ENCODE measurements at places on chromosomes 7 and 10.

GRCh38 chr10:47225928-47226645 lies 73.9 kb upstream of the GDF10 start:
- DNase-seq = no peak

DNA sequence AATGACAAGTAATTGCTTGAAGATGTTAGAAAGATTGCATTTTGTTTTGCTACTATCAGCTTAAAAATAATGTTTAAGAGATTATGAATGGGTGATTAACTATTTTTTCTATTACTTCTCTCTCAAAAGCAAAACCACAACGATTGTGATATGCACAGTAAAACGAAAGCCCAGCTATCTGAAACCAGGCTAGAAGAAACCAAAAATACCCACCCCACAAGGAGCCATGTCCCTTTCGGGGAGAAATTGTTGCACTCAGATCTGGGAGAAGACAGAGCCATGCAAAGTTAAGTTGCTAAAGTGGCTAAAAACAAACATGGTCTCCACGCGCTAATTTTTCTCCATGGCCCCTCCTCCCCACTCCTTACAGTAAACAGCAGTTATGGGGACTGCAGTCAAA lies 173.6 kb downstream of the RPS24 start:
- peak; percentile 29 for DNase-seq

GRCh38 chr7:111274857-111275256 lies 183.9 kb downstream of the LRRN3 start:
- no peak for DNase-seq

- no peak for DNase-seq
These were observed 11.9 kb downstream of the RAB11FIP2 start for GRCh38 chr10:118034791-118035261.

DNA sequence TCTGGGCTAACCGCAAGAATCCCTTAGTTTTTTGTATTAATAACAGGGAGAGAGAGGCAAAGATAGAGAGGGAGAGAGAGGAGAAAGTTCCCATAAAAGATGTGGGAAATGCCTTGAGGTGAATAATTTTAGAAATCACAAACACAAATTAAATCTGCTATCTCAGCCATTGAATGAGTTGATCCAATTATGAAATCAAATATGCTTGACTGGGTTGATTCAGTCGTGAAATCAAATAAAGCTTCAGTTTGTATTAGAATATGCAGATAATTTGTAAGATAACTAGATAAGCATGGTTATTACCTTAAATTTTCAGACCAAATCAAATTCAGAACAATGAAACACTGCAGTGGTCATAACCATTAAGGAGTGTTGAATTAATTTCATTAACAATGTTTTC lies 68.9 kb downstream of the SEMA3A start:
- no peak for DNase-seq
